ENCODE measurements at places on chromosomes 7 and 10.
A peak's percentile ranks its signal among the peaks of the same experiment; 100 is the strongest.

GRCh38 chr10:123145542-123146012 is 2.4 kb upstream of the HMX2 start:
- DNase-seq = no peak

DNA sequence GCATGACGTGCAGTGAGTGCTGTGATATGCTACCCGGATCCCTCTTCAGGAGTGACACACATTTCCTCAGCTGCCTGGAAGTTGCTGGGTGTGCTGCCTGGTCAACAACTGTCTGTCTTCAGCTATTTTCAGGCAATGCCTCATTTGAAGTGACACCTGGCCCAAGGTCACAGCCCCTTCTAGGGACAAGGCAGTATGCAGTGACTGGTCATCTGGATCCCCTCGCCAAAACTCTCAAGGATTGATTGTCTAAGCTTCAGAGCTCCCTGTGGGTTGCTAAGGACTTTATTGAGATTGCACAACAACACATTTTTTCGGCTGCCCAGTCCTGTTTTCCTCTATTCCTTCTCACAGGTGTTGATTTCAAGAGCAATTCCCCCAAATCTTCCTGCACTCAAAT is 108.8 kb downstream of the GNAI1 start:
- no peak for DNase-seq

DNA sequence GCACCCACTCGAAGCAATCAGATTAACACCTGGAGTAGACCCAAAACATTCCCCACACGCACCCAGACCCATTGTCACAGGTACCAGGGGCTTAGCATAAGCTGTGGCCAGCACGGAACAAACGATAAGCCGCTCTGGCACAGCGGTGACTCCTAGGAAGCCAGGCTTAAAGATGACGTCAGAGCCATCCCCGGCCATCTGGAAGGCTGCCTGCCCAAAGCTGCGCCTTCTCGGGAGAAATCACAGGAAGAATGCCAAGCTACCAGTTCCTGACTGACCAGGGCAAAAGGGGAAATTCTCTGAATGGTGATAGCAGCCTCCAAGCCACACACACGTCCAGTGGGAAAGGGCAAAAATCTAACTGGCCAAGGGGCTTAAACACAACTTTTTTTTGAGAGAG is 13.0 kb upstream of the WIPI2 start:
- peak; percentile 79 for DNase-seq

DNA sequence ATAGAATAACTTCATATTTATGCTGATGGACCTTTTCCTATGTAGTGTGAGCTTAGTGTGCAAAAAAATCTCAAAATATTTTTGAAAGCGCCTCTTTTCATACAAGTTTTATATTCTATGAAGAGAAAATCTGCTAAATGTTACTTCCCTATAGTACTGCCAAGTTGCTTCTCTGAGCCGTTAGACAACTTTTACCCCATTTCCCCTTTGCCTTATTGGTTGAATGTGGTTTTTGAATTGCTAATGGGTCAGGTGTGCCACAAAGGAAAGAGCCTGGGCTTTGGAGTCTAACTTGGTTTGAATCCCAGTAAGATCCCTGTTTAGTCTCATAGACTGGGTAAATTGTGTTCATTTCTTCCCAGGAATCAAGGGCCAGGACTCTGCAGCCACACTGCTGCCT is 261.5 kb downstream of the SNX10 start:
- DNase-seq = no peak

DNA sequence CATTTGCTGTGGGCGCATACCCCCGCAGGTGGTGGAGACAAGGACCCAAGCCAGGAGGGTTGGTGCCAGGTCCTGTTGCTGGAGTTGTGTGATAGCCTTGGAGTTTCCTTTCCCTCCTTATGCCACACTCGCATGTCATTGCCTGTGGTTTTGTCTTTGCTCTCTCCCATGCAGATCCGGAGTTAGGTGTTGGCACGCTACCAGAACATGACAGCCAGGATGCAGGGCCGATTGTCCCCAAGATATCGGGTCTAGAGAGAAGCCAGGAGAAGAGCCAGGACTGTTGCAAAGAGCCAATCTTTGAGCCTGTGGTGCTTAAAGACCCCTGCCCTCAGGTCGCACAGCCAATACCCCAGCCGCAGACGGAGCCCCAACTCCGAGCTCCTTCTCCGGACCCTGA is 369.2 kb upstream of the GALNT17 start:
- DNase-seq = peak; percentile 69
